ENCODE measurements at places on chromosomes 2 and 18.

DNA sequence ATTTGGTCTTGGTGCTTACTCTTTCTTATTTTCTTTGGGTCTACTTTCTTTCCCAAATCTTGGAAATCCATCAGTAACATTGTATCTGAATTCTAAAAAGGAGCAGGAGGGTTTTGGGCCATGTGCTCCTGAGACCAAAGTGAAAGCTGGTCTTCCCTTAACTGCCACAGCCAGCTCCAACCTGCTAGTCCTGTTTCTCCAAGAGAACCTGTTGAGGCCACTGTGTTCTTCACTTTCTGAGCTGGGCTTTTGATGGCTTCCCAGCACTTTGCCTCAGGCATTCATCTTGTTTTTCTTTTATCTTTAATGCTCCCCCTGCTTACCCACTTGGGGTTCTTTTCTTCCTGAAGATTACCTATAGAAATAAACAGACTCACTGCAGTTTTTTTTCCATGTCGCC is 53.3 kb downstream of the ARHGAP28 start:
- DNase-seq, result no peak

DNA sequence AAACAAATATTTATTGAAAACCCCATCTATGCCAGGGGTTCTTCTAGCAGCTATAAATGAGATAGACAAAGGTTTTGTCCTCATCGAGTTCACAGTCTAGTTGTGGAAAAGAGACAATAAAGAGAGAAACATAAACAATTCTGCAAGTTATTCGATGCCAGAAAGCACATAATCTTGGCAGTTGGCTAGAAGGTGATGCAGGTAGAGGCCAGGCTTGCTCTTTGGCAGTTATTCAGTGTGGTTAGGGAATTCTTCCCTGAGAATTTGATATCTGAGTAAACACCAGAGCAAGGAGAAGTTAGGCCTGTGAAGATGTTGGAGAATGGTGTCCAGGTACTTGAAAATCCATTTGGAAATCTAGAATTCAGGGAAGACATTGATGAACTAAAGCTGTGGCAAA is 547.4 kb downstream of the SLC4A3 start:
- DNase-seq, result no peak

DNA sequence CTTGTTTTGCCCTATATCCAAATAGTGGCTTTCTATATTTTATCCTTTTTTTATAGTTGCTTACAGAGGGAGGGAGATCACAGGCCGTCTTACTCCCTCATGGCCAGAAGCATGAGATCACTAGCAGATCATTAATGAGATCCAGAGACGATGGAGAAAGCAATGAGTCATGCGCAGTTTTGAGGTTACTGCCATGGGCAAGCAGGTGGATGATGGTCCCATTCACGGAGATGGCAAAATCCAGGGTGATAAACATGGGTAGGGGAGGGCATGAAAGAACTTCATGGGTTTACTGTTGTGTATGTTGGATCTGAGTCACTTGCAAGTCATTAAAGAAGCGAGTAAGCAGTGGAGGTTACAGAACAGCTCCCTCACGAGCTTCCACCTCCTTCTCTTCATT is 60.4 kb downstream of the C18orf63 start:
- no peak for DNase-seq

GRCh38 chr2:68653538-68653982 is 10.2 kb downstream of the PROKR1 start:
- DNase-seq, result no peak

DNA sequence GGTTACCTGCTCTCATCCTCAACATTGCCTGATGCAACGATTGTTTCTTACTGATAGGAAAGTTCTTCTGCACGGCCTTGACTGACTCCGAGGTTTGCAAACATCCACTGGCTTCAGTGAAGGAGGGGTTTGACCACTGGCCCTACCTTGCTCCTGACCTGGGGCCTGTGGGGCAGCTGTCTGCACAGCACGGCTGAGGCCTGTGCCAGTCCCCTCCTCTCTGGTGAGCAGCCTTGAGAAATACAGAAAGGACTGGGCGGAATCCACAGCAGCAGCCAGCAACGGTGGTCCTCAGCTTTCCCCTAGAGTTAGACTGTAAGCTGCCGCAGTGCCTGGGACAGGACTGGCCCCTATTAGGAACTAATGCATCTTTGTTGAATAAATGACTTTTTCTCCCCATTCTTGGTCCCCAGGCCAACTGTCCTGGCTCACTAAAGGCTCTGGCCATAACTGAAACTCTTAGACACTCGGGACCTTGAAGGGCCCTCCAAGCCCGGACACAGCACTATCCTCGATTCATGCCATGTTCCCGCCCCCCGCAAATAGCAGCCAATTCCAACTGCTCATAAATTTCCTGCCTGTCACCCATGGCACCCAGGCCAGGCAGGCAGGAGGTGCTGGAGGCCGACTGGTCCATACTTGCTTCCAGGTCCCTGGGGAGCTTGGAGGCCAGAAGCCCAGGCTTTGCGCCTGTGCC is 26.7 kb downstream of the ATOH8 start:
- no peak for DNase-seq

DNA sequence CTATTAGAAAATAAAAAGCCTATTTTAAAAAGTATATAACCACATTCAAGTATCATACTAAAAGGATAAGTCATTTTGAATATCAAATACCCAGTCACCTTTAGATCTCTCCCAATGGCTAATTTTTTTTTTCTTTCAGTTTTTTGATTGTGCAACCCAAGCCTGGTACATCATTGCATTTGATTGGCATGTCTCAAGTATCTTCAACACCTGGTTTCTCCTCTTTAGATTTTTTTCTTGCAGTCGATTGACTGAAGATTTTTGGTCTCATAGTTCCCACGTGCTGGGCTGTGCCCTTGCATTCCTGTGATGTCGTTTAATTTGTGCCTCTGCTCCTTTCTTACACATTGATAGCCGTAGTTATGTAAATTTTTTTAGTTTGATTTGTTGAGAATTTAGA is 40.7 kb downstream of the ATIC start:
- DNase-seq, result no peak

DNA sequence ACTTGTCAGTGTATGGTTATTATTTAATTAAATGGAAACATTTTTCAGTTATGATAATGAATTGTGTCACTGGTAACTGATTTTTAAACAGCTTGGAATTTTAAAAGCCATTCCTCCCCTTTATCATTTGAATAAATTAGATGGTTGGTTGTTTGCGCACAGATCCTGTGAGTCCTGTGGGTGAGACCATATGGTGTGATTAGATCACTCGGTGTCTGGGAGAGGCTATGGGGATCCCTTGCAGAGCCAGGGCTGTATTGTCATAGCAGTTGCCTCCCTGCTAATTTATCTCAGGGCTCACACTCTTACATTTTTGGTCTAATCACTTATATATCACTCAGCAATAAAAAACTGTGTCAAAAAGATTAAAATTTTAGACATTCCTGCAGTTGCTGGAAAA is 133.5 kb downstream of the ASXL3 start:
- DNase-seq, result no peak

DNA sequence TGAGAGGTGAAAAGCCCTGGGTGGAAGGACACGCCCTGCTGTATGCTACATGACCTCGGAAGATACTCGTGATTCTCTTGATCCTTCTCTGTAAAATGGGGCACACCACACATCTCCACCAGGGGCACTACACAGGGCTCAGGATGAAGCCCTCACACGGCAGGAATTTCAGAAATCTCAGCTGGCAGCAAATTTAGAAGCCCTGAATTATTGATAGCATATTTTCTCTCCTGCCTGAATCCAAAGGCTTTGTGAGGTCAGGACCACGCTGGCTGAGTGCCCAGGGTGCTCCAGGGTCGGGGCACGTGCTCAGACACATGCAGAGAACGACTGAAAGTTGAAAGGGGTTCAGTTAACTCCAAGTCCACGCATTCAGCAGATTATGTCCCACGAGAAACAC is 42.1 kb upstream of the GALR1 start:
- DNase-seq, result no peak

DNA sequence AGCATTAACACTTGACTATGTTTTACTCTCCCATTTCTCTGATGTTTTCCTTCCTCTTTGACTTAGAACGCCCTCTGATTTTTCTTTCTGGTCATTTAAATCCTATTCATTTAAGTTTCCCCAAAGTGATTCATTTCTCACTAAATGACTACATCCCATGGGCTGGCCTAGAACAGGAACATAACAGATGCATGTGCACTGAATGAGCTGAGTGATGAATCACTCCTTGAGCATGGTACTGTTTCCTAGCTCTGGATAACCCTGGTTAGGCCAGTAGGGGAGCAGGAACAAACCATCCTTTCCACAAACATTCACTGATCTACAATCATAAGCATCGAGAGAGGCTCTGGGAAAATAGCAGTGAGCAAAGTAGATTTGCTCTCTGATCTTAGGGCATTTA is 221.9 kb upstream of the SETBP1 start:
- no peak for DNase-seq
